Cerebellar nuclear complex (tissue), 1 donor: ENCODE measurements at places on chromosomes 6 and 20.

DNA sequence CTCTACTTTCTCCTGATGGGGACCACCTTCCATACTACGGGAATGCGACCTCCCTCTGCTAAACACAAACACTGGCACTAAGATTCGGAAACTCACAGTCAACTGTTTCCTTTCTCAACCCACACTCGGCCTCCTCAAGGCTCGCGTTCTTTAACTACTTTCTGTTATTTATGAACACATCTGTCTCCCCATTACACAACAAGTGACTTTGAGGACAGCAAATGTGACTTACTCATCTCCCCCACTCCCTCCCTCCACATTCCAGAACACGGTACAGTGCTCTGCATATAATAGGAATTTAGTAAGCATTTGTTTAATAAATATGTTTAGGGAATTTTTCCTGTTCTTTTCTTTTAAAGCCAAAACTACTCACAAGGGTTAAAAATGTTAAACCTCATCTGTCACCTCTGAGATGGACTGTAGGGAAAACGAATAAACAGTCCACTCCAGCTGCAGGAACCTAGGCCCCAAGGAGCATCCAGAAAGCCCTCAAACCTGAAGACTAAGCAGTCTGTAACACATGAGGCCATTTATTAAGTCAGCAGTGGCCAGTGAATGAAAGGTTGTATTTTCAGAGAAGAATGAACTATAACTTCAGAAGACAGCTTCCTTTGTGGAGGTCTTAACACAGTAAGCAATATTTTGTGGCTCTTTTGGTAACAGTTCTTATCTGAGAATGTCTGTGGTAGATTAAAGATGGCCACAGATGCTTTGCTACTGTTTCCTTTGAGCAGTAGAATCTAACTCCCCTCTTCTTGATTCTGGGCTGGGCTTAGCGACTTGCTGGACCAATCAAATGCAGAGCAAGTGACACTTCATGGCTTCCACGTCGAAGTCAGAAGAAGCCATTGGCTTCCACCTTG lies 209.6 kb upstream of the DTNBP1 start:
- no peak for DNase-seq

DNA sequence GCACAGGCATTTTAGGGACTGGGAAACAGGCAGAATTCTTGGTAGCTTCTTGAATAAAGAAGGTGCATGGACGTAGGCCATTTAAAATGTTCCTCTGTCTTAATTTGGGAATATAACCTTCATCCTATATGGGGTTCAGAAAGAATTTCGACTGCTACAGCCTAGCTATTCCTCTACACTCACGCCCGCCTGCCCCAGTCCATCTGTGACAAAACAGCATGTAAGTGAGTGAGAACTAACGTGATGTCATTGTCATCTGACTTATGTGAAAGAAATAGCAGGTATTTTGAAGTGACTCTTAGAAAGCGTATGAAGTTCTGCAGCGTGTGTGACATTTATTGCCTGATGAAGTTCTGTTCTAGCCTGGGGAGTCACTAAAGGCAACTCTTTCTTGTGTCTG lies 52.2 kb upstream of the SLC22A1 start:
- no peak for DNase-seq

- DNase-seq = no peak
Observed at GRCh38 chr6:3335169-3335568, 76.4 kb downstream of the PSMG4 start.

- no peak for DNase-seq
Observed at GRCh38 chr20:33948480-33948879, 45.2 kb upstream of the RALY start.

- no peak for DNase-seq
Observed at GRCh38 chr20:48538058-48538825, 289.6 kb downstream of the PREX1 start.

DNA sequence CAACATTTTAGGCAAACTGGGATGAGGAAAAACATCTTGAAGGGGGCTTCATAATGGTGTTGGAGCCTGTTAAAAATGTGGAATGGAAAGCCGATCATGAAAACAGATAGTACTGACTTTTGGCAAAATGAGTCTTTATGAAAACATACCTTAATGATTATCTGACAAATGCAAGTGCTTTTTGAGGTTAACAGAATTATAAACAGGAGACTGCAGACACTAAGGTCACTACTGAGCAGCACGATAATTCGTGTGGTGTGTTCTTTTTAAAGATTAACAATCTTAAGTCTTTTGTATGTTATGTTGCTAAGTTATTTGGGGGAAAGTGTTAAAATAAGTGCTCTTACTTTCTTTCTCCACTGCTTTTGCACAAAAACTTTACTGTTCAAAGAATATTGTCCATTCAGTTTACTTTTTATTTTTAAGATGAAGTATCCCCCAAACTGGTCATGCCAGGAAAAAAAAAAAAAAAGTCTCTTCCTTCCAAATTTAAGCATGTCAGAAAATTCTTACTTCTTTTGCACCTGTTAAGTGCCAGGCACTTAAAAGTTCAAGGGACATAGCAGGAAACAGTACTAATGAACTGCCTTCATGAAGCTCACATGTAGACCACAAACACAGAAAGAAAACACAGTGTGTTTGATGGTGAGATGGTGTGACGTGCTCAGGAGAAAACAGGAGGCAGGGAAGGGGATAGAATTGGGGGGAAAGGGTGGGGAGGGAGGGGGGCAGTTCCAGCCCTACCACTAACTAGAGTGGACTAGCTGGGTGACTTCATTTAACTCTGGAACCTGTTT lies 73.2 kb downstream of the CDYL start:
- DNase-seq = no peak

DNA sequence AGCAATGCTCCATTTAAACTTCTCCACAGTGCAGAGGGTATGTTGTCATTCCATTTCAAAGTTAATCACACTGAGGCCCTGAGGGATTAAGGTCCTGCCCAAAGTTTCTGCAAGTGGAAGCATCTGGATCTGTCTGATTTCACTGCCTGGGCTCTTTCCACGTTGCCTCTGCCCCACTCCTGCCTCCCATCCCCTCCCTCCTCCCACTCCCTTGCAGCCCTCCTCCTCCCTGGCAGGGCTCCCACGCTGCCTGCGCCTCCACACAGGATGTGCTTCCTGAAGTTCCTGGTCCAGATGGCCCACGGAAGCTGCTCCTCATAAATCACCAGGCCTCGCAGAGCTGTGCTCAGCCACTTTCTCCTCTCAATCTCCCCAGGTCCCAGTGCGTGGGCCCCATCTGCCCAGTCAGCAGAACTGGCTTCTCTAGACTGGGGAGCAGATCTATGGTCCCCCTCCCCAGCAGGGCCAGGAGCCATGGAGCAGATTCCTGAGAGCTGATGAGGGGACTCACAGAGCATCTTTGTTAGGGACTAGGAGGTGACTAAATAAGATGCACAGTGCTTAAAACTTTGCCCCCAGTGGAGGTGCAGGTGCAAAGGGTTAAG lies 65.4 kb upstream of the MAFB start:
- no peak for DNase-seq

DNA sequence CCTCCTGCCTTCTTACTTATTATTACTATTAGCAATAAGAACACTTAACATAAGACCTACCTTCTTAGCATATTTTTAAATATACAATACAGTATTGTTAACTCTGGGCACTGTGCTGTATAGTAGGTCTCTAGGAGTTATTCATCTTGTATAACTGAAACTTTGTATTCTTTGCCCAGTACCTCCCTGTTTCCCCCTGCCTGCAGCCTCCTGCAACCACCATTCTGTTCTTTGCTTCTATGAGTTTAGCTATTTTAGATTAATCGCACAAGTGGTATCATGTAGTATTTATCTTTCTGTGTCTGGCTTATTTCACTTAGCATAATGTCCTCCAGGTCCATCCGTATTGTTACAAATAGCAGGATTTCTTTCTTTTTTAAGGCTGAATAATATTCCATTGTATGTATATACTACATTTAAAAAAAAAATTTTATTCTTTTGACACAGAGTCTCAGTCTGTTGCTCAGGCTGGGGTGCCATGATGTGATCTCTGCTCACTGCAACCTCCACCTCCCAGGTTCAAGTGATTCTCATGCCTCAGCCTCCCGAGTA lies 4.4 kb downstream of the C6orf89 start:
- no peak for DNase-seq

- DNase-seq = no peak
Observed at GRCh38 chr6:75460681-75461080, 32.9 kb downstream of the FILIP1 start.

GRCh38 chr20:50434653-50435396 lies 75.4 kb upstream of the PTPN1 start:
- DNase-seq = no peak

- DNase-seq = no peak
Observed at GRCh38 chr20:55935448-55936208, 69.7 kb downstream of the CBLN4 start.

DNA sequence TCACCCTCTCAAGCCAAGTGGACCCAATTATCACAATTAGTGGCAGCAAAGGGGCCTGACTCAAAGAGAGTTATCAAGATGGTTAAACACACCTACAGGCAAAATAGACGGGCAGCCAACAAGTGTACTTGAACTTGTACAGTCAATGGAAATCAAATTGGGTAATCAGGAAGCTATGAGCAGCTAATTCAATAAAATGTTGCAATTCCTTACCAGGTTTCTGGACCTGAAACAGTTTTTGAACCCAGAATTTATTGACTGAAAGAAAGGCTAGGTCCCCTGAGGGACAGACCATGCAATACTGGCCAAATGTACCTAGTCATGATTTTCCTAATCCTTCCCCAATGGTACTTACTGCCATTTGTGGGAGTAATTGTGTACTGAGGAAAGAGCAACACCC lies 679.8 kb downstream of the EPM2A start:
- DNase-seq = no peak

GRCh38 chr6:169990095-169991030 lies 238.9 kb downstream of the ERMARD start:
- DNase-seq = no peak

GRCh38 chr6:101931766-101932165 lies 538.3 kb downstream of the GRIK2 start:
- DNase-seq = no peak

DNA sequence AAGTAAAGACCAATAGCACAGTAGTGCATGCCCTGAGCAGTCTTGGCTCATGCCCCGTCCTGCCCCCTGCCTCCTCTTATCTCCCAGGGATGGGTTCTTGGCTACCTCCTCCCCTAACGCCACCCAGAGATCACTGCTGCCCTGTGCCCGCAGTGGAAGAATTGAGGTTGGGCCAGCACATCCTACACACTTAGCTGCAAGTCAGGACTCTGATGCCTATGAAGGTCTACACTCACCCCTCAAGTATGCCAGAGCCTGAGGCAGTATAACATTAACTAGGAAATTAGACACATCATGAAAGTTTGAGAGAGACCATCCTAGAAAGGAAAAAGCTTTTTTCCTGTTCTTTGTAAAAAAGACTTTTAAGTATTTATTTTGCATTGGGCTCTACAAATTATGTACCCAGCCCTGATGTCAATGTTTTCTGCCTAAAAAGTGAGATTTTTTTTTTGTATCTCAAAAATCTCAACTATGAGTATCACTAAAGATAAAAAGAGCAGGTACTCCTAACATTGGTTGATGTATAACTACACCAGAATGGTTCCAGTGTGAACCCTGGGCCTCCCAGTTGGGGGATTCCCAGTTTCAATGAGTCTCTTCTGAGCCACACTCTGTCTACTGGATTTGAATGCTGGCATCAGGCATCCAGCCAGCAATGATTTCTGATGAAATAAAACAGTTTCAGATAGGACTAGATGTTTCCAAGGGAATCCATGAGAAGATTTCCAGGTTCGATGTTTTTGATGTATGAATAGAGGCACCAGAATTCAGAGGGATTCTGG lies 115.4 kb downstream of the ISM1 start:
- DNase-seq = no peak

DNA sequence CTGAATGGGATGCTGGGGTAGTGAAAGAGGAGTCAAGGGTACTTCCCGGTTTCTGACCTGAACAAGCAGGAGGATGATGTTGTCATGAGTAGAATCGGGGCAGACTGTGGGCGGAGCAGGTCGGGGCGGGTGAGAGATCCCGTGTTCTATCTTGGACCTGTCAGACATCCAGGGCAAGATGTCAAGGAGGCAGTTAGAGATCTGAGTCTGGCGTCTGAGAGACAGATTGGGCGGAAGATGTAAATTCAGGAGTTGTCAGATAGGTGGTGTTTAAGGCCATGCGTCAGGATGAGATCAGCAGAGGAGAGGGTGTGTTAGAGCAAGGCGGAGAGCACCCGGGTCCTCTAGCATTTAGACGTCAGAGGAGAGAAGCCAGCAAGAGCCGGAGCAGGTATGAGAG lies 115.5 kb downstream of the DLGAP4 start:
- no peak for DNase-seq

DNA sequence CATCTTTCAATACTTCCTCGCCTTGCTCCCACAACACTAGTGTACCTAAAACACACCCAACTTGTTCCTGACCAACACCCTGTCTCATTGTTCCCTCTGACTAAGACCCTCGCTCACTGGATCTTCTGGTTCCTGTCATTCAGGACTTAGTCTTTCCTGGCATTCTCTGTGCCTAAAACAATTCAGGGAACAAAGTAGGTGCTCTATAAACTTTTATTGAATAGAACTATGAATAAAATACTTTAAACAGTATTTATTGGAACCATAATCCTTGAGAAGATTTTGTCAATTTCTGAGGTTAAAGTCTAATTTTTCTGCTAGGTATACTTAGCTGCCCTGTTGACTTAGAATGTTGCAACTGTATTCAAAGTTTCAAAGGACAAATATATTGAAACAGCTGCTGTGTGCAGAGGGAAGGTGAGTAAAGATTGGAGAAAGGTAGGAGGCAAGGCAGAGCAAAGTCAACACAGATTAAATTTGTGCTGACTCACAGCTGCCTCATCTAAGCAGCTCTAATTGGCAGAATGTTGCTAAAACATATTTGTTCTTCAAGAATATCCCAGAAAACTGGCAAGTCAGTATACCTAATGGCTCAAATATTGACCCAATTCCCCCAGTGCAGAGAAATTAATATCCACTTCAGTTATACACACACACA lies 37.6 kb downstream of the GSTA2 start:
- no peak for DNase-seq

GRCh38 chr6:48111143-48111506 lies at the start of gene PTCHD4:
Gene PTCHD4, minus strand, starts transcription at chr6:48111197. Its CDS starts 42,240 bp downstream, at chr6:48068957.
- no peak for DNase-seq

GRCh38 chr6:16523606-16524379 lies 237.5 kb downstream of the ATXN1 start:
- DNase-seq = no peak

GRCh38 chr6:132752255-132752654 lies 5.4 kb downstream of the VNN2 start:
- DNase-seq = no peak
